Neuronal stem cell (in vitro differentiated cells): ENCODE measurements at places on chromosomes 3 and 15.

DNA sequence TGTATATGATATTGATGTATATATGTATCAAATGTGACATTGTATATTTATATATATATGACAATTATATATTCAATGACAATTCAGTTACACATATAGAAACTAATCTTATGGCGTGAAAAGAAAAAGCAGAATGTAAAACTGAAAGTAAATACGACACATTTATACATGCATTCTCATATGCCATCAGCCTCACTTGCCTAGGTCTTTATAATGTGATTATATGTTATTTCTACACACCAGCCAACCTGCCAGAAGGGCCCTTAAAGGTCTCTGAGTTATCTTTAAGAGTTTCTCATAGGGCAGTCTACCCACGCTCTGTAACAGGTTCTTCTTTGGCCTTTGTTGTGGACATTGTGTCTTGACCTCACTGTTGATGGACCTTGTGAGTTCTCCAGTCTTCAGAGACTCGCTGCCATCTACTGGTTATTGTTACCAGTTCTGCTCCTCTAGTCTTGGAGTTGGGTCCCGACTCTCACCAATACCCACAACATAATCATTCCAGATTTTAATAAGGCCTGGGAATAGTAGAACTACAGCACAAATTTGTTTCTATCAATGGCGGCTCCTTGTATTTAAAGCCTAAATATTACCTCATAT, 371.5 kb upstream of the GOLIM4 start:
- DNase-seq = peak; percentile 17

DNA sequence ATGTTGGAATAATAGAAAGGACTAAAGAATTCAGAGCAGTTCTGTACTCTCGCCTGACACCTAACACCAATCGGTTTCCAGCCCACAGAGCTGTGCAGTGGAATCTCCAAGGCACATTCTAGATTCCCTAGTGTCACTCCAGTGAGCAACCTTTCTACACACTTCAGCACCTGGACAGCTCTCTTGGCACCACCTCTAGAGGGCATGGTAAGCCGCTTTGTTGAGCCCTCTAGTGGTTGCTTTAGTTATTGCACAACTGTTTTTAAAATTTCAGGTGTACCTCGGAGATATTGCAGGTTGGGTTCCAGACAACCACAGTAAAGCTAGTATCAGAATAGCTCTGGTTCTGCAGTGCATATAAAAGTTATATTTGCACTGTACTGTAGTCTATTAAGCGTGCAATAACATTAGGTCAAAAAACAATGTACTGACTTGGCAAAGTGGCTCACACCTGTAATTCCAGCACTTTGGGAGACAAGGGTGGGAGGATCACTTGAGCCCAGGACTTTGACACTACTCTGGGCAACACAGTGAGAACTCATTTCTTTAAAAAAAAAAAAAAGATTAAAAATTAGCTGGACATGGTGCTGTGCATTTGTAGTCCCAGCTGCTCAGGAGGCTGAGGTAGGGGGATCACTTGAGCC, 26.5 kb upstream of the ERC2 start:
- peak; percentile 88 for DNase-seq

GRCh38 chr3:127637546-127637945, 8.6 kb downstream of the PODXL2 start:
- no peak for DNase-seq

DNA sequence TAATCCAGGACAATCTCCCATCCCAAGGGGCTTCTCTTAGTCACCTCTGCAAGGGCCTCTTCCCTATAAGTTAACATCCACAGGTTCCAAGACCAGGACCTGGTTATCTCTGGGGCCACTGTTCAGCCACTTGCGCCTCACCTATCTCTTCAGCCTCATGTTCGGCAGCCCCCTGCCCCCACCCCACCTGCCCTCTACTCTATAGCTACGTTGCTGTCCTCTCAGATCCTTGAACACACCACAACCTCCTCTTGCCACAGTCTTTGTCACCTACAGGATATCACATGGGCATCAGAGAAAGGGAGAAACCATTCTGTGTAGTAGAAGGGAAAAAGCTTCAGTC, 33.9 kb downstream of the SLC41A3 start:
- DNase-seq = no peak

DNA sequence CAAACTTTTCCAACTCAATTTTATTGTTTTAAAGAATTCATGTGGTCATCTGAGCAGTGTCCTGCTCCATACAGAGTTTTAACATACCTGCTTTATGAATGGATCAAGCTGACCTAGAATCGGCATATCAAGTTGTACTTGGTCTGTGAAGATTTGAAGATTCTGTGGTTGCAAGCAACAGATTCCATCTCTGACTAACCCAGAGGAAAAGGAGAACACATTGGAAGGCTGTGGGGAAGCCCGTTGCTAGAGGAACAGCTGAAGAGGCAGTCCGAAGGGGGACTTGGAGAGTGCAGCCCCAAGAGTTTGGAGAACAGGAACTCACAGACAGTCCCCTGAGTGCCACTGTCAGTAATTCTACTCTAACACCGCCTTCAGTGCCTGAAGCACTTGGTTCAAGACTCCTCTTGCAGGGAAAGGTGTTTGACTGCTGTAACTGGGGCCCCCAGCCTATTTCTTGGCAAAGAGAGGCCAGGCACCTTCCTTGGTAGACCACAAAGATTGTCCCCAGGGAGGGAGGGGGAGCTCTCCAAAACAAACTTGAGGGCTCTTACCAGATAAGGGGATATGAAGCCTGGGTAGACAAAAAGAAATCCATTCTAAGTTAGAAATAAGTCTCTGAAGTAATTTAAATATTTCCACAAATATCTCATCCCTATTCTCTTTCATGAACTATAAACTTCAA, 88.8 kb downstream of the LARS2 start:
- no peak for DNase-seq

DNA sequence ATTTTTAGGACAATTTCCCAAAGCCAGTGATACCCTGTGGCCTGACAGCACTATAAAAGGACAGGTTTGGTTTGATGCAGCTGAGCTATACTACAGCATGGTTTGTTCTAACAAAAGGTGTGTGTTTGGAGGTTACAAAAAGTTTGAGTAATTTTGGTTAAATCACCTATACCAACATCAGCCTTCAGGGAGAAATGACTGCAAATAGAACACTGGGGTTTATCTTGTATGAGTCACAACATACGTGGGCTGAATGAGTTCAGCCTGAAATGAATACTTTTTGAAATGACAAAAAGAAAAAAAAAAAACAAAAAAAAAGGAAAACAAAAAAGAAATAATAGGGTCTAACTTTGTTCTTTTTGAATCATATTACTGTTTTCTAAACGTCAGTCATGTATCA, 345.7 kb downstream of the CNTN3 start:
- DNase-seq = no peak

- DNase-seq = no peak
Observed at GRCh38 chr3:162390891-162391290, 894.3 kb downstream of the OTOL1 start.
